ENCODE measurements at places on chromosomes 4 and X. TPM values are rescaled to one million over a fixed set of nuclear protein-coding genes. Genes with fewer than 3 reads are reported as not detected.

PCDH18 gene
- total RNA-seq = 5.0 TPM

PRAF2 gene
- 6.9 TPM for total RNA-seq

COL25A1 gene
- 0.24 TPM for total RNA-seq

MAP7D2 gene
- 0.40 TPM for total RNA-seq

GPR82 gene
- total RNA-seq = 0.08 TPM

CSN1S1 gene
- not detected for total RNA-seq

ERVMER34-1 gene
- total RNA-seq = 4.5 TPM

MSANTD1 gene
- 0.54 TPM for total RNA-seq

SSX3 gene
- total RNA-seq = not detected

GYPB gene
- total RNA-seq = not detected

C4orf50 gene
- total RNA-seq = not detected

KIT gene
- 1.6 TPM for total RNA-seq

CD40LG gene
- not detected for total RNA-seq

DNA sequence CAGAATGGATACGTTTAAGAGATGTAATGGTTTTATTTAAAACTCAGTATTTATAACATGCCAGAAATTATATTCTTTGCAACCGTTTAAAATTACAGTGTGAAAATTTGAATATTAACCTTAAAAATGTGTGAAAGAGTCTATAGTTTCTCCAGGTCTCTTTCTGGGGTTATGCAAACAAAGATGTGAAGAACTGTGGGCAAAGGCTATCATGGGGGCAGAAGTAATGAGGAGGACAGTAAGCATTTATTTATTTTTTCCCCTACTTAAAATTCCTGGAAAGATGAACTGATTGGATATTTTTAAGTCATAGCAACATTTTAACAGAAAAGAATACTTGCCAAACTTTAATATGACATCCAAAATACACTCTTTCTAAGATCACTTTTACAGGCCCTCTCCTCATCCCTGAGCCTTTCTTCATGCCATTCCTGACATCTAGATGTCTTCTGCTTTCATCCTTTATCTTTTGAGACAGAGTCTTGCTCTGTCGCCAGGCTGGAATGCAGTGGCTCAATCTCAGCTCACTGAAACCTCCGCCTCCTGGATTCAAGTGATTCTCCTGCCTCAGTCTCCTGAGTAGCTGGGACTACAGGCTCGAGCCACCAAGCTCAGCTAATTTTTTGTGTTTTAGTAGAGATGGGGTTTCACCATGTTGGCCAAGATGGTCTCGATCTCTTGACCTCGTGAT is 46.1 kb downstream of the TMEM131L start:
- DNase-seq = no peak

GRCh38 chr4:38235354-38235753 is 275.2 kb downstream of the PTTG2 start:
- no peak for DNase-seq

GRCh38 chrX:154384284-154384892 is 5.3 kb downstream of the EMD start:
- no peak for DNase-seq

- DNase-seq = no peak
Measured at GRCh38 chr4:128711361-128711760, 98.1 kb upstream of the JADE1 start.

DNA sequence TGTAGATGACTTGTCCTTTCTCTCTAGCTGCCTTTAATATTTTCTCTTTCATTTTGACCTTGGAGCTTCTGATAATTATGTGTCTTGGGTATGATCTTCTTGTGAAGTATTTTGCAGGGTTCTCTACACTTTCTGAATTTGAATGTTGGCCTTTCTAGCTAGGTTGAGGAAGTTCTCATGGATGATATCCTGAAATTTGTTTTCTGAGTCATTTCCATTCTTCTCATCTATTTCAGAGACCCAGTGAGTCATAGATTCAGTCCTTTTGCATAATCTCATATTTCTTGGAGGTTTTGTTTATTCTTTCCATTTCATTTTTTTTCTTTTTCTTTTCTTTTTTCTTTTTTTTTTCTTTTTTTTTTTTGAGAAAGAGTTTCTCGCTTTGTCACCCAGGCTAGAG is 585.7 kb upstream of the PABPC4L start:
- no peak for DNase-seq

- no peak for DNase-seq
Measured at GRCh38 chr4:28822163-28822562, 1898.0 kb upstream of the PCDH7 start.

GRCh38 chr4:3875466-3875865 is 109.3 kb downstream of the ADRA2C start:
- no peak for DNase-seq

GRCh38 chr4:102663073-102663472 is 97.7 kb downstream of the MANBA start:
- DNase-seq = no peak

- DNase-seq = no peak
Measured at GRCh38 chr4:100017637-100018310, 67.7 kb upstream of the H2AZ1 start.

DNA sequence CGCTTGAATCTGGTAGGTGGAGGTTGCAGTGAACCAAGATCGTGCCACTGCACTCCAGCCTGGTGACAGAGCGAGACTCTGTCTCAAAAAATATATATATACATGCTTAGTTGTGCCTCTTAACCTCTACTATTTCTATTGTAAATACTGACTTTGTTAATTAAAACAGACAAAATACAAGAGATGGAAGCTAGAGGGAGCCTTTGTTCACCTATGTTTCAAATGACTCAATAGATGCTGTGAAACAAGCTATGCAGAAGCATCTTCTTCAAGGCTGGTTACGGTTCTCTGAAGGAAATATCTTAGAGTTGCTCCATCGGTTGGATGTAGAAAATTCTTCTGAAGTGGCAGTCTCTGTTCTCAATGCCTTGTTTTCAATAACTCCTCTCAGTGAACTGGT is 6.2 kb downstream of the NCAPG start:
- no peak for DNase-seq

DNA sequence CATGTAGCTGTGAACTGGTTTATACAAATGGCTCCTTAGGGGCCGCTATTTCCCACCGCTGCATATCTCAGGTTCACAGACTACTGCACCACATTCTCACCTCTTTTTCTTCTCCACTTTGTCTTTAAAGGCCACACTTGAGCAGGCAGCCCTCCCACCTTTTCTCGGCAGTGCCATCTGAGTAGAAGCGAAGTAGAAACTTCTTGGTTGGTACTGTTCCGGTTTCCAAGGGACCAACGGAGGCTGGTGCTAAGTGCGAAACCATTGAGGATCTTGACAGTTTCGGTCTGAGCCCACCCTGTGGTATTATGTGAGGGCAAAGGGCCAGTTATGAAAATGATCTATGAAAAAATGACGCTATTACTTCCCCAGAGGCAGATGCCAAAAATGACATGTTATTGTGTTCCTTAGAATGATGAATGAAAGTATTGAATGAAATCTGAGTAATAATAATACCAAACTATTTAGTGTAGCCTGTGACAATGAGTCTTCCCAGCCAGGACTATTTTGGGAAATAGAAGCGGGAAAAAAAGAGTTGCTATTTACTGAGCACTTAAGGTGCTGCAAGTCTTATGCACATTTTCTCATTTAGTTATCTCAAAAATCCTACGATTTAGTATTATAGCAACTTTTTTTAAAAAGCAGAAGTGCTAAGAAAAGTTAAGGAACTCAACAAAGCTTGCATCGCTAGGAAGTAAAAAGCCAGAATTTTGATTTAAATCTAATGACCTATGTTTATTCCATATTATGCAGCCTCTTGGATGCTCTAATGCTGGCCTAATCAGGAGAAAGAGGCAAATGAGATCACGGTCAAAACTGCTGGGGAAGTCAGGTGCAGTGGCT is 29.6 kb upstream of the CHRNA9 start:
- DNase-seq = no peak

- DNase-seq = no peak
Measured at GRCh38 chr4:122652379-122652778, 31.5 kb upstream of the IL21 start.

DNA sequence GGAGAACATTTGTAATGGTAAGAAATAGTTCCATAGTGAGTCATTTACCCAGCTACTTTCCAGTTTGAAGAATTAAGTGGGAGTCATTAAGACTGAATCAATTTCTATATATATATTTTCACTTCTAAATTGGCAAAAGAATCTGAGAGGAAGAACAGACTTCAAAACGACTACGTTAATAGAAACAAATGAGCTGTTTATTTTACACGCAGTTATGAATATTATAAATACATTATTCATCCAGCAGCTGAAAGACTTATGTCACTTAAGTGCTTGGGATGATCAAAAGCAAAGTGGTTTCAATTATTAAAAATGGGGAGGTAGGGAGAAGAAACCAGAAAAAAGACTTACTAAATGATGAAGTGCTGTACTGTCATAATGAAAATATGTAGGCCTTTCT is 260.5 kb upstream of the DDX53 start:
- no peak for DNase-seq

GRCh38 chrX:112846187-112846586 is 5.6 kb upstream of the AMOT start:
- DNase-seq = no peak

DNA sequence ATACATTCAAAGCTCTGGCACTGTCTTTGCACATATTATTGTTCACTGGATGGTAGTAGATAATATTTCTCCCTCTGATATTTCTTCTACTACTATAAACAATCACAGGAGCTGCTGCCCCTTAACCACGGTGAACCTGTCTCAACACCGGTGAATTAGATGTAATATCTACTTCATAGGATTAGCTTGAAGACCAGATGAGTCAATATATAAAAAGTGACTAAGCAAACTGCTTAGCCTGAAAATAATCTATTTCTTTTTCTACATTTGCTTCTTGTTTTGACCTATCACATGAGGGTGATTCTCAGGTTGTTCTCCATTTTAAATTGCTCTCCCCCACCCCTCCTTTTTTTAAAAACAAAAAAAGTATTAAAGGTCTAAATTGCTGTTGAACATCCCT is 645.5 kb downstream of the ANKRD50 start:
- no peak for DNase-seq

GRCh38 chr4:118277243-118277642 is 75.6 kb downstream of the PRSS12 start:
- DNase-seq = no peak

- no peak for DNase-seq
Measured at GRCh38 chr4:156036496-156036895, 82.8 kb upstream of the CTSO start.

- no peak for DNase-seq
Measured at GRCh38 chr4:123168812-123169211, 227.8 kb upstream of the SPRY1 start.

DNA sequence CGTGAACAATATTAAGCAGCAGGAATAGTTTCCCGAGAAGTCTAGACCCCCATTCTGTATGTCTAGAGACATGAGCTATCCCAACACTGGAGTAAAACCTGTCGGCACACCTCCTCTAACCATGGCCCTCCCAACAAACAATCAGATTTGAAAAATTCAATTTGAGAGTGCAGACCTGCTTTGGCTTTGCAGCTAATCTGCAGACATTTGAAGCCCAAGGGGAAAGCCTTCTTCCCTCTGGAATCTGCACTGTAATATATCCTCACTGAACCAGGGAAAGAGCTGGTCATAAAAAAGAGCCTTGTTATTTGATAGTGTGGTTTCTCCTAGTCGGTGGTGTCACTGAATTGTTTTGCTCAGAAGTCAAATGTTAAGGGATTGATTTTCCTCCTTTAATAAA is 44.6 kb upstream of the KLHL34 start:
- no peak for DNase-seq

DNA sequence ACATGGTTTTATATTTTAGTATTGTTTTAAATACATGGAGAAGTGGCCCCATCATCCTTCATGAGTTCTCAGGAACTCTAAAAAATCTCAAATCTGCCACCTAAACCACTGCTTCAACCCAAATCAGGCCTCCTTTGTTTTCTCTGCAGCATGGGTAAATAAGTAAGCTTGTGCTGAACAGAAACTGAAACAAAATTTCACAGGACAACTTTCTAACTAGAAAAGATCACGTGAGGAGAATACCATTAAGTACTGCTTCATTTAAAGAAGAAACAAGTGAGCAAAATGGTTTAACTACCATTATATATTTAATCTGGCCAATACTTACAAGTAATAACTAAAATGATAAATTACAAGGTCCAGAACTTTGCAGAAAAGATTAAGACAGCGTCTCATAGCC is 2.5 kb downstream of the ARAP2 start:
- no peak for DNase-seq

DNA sequence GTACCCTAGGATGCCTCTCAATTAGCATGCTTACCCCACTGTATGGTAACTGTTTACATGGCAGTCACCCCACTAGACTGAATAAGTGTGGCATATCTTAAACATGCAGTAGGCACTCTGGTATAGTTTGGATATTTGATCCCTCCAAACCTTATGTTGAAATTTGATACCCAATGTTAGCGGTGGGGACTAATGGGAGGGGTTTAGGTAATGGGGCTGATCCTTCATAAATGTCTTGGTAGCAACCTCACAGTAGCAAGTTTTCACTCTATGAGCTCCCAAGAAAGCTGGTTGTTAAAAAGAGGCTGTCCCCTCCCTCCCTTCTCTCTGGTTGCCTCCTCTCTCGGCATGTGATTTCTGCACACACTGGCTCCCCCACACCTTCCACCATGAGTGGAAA is 10.1 kb downstream of the TMEM150C start:
- no peak for DNase-seq

DNA sequence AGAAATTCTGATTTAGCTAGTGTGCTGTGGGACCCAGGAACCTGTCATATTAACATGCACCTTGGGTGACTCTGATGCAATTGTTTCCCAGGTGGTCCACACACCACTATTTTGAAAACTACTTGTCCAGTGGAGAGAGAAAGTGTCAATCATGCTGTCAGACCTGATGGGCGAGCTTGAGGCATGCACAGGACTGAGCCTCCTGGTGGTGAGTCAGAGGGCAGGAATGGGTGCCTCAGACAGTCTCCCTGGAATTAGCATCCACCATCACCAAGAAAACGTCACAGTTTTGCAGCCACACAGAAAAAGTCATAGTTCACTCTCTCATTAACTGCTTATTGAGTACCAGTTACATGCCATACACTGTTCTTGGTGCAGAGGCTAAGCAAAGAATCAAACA is 181.8 kb upstream of the MAOA start:
- no peak for DNase-seq

DNA sequence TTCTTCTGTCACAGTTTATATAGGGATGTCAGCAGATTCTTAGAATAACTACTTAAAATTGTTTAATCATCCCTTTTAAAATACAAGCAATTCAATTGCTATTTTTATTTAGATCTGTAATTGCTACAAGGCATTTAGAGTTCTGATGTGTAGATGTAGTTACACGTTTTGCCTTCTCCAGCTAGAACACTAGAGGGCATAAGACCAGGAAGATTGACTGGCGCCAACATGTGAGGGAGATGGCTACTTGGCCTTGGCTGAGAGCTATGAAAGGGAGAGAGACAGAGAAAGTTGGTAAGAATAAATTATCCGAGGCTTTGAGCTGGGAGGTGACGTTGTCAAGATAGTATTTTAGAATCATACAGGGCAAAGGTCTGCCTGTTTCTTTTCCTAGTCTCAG is 563.7 kb upstream of the PRKX start:
- DNase-seq = no peak

GRCh38 chr4:118950224-118950623 is 61.6 kb downstream of the SYNPO2 start:
- DNase-seq = no peak

GRCh38 chr4:94479358-94480141 is 27.8 kb downstream of the PDLIM5 start:
- no peak for DNase-seq

- DNase-seq = no peak
Measured at GRCh38 chr4:83556006-83556707, 20.2 kb downstream of the GPAT3 start.
